ENCODE measurements at places on chromosomes 1 and 21.

GRCh38 chr1:224273641-224274040 lies 56.3 kb downstream of the NVL start:
- DNase-seq: no peak

- no peak for DNase-seq
Measured at GRCh38 chr21:38266732-38267131, 9.9 kb downstream of the KCNJ15 start.

DNA sequence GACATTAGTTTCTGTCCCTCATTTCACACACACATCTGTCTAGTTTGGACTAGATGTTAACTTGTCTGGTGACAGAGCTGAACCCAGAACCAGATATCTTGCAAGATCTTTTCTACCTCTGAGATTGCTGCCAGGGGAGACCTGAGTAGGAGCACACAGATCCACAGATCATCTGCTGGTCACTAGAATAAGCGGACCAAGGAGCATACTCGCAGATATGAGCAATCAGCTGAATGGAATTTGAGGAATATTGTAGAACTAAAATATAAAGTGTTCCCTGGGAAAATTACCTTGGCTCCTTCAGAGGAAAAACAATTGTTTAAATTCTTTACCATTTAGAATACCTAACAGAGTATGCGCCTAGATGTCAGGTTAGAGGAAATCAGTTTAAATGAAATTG lies 90.7 kb downstream of the TNFSF18 start:
- DNase-seq: no peak

- no peak for DNase-seq
Measured at GRCh38 chr1:158146165-158146564, 34.5 kb upstream of the CD1D start.

GRCh38 chr1:30377230-30378002 lies 346.0 kb downstream of the MATN1 start:
- no peak for DNase-seq

GRCh38 chr1:169309178-169310166 lies 58.1 kb downstream of the NME7 start:
- DNase-seq: no peak

DNA sequence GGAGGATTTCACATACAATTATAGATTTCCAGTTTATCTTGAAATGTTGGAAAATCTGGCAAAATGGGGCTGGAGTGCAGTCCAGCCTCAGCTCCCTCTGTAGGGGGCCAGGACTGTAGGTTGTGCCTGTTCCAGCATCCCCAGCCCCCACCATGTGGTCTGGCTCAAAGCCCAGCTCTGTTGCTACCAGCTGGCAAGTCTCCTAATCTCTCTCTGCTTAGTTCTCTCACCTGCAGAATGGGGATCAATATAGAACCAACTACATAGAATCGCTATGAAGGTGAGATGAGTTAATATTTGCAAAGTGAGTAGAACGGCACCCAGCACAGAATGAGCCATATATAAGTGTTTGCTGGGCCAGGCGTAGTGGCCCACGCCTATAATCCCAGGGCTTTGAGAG lies 50.0 kb upstream of the TARDBP start:
- no peak for DNase-seq

Measured in CD4-positive, alpha-beta T cell treated with Interleukin-6 at 100 ng/mL for 8 hours (primary cell).